ENCODE measurements at places on chromosomes 11 and 22.

DNA sequence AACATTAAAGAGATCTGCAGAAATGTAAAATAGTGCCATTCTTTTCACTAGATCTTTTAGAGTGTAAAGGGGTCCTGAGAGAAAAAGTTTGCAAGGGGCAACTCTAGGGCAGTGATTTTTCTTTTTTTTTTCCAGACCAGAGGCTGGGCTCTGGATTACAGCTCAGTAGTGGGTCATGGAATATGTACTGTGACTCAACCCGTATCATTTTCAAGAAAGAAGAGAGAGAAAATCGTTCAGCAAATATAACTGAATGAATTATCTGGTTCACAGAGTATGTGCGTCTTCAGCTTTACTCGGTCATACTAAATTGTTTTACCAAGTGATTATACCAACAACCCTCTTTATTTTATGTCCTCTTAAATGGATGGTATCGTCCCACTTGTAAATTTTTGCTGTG, 3.8 kb downstream of the CEP57 start:
- DNase-seq: no peak

DNA sequence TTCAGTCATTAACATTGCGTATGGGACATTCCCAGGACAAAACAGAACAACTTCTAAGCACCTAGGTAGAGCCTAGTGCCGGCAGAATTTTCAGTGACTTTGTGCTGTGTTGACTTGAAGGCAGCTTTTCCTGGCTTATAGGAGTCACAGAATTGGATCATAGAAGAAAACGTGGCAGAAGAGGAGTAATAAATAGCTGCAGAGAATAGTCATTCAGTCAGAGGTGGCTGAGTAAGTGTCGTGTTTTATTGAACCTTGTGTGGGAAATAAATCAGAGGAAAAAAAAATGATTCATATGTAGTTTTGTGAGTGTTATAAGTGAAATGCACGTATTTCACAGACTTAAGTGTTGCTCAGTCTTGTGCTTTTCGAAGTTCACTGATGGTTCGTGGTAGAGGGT, 2.1 kb downstream of the BARX2 start:
- no peak for DNase-seq

DNA sequence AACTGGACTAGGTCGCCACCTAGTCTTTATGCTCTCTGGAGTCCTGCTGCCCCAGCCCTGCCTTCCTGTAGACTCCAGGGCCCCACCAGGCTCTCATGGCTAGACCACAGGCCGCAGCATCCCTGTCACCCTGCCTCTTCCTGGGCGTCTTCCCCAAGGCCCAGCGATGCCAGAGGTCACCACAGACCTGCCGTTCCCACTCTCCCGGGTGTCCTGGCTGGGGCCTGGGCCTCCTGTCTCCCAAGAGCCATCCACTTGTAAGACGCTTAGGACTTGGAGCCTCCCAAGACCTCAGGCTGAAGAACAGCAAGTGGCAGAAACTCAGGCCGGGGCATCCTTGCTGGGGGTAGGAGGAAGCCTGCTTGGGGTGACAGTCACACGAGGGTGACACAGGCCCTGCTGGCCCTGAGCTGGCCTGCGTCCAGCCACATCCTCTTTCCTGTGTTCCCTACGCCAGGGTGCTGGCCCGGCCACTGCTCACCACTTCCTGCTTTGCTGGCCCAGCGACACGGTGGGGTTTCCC, 2.0 kb upstream of the TCIRG1 start:
- DNase-seq: no peak

GRCh38 chr11:128361451-128362020, 225.8 kb downstream of the ETS1 start:
- no peak for DNase-seq

DNA sequence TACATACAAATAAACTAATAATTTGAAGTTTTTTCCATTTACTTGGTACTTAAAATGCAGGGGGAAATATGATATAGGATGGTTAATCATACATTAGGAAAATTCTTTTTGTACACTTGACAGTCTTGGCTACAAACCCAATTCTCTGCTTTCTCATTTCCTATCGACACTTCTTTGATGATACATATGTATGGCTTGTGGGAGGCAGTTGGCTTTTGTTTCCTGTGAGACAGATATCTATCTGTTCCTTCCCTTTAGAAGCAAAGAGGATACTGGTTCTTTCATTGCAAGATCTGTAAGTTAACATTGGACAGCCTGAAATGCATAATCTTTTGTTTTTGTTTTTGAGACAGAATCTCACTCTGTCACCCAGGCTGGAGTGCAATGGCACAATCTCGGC, 47.9 kb upstream of the ADORA2A start:
- DNase-seq: no peak

DNA sequence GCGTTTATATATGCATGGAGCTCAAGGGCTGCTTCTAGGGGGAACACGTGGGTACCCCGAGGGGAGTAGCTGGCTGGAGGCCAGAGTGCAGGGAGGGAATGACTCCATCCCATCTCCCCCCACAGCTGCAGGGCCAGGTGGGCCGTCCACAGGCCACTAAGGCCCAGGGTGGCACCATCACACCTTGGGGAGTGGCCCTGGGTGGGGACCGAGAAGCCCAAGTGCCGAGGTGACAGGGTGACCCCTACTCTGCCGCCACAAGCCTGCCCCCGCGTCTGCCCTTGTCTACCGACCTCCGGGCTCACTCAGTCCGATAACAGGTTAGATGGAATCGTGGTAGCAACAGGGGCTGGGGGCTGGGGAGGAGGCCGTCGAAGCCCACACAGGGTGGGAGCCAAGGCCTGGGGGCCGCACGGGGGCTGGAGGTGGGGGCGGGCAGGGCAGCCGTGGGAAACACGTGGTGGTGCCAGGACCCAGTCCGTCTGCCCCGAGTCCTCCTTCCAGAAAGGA, 125.7 kb downstream of the KCNQ1OT1 start:
- no peak for DNase-seq

DNA sequence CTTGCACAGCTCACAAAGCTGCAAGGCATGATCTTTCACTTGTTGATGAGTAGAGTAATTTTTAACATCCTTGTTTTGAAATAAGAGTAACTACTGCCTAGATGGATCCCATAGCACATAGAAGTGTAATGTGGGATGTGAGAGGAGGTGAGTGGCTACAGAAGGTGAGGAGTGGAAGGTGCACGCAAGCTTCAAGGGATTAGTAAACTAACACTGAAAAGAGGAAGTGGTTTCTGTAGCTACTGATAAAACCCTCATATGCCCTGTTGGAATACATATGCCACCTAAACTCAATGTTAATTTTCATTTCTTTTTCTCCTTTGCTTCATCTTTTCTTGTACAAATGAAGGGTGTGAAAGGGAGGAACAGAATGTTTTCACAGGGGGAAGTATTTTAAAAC, 22.0 kb upstream of the CTSC start:
- no peak for DNase-seq

GRCh38 chr11:15673408-15673831, 558.7 kb downstream of the INSC start:
- DNase-seq: no peak

DNA sequence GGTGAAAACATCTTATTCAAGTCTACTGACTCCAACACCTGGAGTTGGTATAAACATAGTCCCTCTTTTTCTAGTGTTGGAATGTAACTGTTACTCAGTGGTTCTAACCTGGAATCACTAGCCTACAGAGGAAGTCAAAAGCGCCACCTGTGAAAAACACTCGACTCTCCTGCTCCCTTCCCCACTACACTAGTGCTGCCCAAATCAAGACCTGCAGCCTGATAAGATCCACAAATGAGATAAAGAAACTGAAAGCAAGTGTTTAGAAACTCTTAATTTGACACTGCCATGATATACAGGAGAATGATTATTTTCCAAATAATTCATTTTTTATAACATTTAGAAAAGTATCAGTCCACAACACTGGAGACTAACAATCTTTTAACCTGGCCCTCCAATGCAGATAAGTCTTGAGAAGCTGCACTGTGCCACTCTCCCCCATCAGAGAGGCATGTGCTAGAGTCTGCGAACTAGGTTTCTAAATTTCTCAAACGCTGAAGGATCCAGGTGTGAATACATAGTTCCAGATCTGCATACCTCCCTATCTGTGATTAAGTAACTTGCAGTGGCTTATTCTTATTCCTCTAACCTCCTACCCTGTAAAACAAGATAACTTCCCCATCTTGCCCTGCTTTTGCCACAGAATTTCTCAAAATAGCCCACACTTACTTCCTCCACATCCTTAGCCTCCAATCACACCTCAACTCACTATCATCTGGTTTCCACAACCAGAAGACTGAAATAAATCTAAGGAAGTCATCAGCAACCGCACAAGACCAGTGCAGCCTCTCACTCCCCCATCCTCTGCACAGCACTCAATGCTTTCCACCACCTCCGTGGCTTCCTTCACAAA, 88.1 kb downstream of the RRAS2 start:
- no peak for DNase-seq

DNA sequence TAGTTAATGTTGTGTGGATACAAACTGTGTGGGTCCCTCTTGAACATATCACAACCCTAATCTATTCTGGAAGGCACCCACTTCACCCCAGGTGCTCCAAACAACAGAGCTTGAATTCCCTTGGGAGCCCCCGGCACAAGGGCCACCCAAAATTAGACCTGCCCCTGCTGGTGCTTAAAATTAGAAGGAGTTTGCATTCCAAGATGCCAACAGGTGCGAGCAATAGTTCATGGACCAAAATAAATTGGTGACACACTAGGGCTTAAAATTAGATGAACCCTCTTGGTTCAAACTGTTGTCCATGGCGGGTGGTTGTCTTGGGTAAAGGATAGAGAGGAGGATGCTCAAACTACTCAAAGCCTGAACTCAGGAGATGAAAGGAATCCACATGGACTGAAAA, 291.5 kb downstream of the MN1 start:
- no peak for DNase-seq
